Activated CD4-positive, alpha-beta T cell treated with anti-CD3 and anti-CD28 coated beads, Interleukin-2, amount 50 U/mL, for 24 hours (primary cell): ENCODE measurements at places on chromosomes 2 and 18.

GRCh38 chr2:221465776-221466175 lies 106.3 kb downstream of the EPHA4 start:
- DNase-seq = no peak

- DNase-seq = no peak
These were observed 493.8 kb upstream of the NRP2 start for GRCh38 chr2:205188239-205189138.

DNA sequence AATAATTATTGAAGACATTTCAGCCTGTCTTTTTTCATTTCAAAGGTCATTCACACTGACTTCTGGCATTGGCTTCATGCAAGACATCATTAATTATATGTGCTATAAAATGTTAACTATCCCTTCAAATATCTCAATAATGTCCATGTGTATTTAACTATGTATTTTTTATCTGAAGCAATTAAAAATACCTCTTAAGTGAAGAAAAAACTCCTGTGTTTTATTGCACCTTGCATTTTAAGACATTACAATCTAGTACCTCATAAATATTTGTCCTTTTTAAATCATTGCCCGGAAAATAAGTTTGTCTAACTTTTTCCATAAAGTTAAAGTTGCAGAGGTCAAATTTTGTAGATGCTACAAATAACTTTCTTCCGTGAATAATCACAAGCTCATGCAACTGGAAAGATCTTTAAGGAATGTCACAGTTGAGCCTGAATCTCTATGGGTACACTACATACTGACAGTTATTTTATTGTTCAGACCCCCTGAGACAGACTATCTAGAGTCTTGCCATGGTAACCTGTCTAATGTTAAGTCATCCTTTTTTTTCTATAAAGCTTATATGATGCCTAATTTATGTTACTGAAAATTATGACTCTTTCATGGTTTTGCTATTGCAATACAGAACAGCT lies 38.4 kb upstream of the COBLL1 start:
- DNase-seq = no peak

- no peak for DNase-seq
These were observed 61.2 kb upstream of the LRRTM1 start for GRCh38 chr2:80365762-80366161.

DNA sequence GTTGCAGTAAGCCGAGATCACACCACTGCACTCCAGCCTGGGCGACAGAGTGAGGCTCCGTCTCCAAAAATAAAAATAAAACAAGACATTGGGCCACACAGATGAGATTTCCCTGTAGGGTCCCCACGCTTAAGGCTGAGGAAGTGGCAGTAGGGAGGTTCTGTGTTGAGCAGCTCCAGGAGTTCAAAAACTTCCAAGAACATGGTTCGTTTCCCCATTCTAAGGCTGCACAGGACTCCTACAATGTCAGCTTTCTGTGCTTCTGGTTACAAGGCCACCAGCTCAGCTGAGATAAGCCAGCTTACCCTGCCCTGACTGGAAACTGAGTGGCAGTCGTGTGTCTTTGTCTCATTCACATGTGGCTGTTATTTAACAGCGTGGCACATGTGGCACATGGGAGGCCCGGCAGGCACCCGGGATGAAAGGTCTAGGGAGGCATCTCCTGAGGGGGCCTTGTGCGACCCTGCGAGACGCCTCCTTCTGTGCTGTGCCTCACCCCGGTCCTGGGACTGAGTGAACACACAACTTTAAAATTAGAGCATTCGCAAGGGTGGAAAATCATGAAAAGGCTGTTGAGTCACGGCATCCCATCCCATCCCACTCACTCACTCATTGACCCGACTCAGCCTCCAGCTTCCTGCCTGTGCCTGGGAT lies 7.7 kb downstream of the ITGB1BP1 start:
- no peak for DNase-seq

GRCh38 chr2:3913166-3913565 lies 209.8 kb downstream of the DCDC2C start:
- DNase-seq = no peak

- DNase-seq = no peak
These were observed 108.7 kb upstream of the HDAC4 start for GRCh38 chr2:239509373-239510143.

GRCh38 chr2:128269990-128270671 lies 48.5 kb downstream of the HS6ST1 start:
- no peak for DNase-seq

GRCh38 chr2:45315861-45316260 lies 295.2 kb downstream of the SRBD1 start:
- no peak for DNase-seq

DNA sequence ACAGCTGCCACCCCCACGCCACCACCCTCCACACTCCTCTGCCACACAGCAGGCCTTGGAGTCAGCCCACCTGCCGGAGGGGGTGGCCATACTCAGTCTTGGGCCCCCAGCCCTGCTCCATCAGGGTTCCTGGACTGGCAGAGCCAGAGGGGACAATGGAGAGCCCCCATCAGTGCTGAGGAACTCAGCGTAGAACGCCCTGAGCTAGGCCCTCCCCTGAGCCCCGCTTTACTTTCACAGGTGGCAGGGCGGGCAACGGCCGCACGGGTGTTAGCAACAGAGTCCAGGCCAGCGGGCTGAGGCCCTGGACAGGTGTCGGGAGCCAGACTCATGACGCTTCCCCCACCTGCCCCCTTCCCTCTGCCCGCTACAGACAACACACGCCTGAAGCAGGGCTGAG lies 47.1 kb downstream of the FOSL2 start:
- DNase-seq = no peak

- DNase-seq = no peak
These were observed 215.6 kb upstream of the MAP2 start for GRCh38 chr2:209208211-209208610.

DNA sequence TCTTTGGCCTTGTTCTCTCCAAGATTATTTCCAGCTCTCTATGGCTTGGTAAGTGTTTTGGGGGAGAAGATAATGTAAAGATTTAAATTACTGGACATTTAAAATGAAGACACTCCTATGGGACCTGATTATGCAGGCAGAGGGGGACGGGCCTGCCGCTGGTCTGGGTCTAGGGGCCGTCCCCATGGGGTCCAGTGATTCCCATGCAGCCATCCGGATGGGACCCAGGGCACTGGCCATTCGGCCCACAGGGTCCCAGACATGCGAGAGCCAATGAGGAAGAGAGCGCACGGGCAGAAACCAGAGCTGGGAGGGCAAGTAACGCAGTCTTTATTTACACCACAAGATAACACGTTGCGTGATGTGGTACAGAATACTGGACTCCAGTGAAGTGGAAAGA lies 200.0 kb downstream of the TWIST2 start:
- DNase-seq = no peak

- DNase-seq = no peak
These were observed 38.8 kb downstream of the NMS start for GRCh38 chr2:100509066-100509465.

DNA sequence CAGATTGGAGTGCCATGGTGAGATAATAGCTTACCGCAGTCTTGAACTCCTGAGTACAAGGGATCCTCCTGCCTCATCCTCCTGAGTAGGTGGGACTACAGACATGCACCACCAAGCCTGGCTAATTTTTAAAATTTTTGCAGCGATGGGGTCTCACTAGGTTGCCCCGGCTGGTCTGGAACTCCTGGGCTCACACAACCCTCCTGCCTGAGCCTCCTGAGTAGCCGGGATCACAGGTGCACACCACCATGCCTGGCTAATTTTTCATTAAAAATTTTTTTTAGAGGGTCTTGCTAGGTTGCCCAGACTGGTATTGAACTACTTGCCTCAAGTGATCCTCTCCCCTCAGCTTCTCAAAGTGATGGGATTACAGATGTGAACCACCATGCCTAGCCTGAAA lies 27.8 kb downstream of the RAB31 start:
- no peak for DNase-seq

DNA sequence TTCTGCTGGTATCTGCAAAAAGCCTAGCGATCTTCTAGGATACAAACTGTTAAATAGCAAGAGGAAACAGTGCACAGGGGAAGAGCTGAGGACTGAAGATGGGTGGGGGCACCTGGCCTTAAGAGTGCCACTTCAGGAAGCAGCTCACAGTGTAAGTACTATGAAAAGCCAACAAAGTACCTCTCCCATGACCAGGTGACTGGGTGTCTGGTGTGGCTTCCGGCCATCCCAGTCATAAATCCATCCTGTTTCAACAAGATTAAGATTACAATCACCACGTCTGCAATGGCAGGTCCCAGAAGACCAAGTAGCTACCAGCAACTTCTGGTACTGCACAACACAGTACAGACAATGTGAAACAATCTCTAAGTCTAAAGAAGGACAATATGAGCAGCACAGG lies 15.9 kb downstream of the ERFE start:
- DNase-seq = no peak

- no peak for DNase-seq
These were observed 68.8 kb upstream of the SMAD7 start for GRCh38 chr18:49019446-49020045.

- DNase-seq = no peak
These were observed at the start of gene MOGAT1 for GRCh38 chr2:222671259-222672067. TSS of gene MOGAT1 (plus strand) at chr2:222671658. CDS start at chr2:222671786, 128 bp downstream.

GRCh38 chr18:23545247-23545789 lies 41.0 kb downstream of the NPC1 start:
- DNase-seq = no peak

DNA sequence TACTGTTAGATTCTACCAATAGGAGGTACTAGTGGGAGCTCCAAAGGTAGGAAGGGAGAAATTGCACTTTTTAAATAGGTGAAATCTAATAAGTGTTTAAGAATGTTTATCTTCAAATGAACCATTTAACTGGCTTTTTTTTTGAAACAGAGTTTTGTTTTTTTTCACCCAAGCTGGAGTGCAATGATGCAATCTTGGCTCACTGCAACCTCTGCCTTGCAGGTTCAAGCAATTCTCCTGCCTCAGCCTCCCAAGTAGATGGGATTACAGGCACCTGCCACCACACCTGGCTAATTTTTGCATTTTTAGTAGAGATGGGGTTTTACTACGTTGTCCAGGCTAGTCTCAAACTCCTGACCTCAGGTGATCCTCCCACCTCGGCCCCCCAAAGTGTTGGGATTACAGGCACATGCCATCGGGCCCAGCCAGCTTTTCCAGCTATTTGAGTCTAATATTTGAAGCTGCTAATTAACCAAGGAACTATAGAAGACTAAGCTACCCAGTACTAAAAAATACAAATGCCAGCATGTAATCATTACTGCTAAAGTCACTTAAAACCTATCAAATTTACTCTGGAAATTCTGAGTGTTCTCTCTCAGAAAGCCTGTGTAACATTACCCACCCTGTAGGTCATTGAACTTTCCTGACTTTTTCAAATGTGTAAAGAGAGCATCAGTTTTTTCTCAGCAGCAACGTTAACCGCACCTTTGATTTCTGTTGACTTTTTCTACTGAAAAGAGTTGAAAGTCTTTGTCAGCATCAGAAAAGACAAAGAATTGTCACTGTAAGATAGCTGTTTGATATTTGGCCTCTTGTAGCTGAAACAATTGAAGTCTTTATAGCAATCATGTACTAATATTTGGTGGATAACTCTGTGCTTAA lies 24.6 kb upstream of the RNF149 start:
- DNase-seq = no peak

DNA sequence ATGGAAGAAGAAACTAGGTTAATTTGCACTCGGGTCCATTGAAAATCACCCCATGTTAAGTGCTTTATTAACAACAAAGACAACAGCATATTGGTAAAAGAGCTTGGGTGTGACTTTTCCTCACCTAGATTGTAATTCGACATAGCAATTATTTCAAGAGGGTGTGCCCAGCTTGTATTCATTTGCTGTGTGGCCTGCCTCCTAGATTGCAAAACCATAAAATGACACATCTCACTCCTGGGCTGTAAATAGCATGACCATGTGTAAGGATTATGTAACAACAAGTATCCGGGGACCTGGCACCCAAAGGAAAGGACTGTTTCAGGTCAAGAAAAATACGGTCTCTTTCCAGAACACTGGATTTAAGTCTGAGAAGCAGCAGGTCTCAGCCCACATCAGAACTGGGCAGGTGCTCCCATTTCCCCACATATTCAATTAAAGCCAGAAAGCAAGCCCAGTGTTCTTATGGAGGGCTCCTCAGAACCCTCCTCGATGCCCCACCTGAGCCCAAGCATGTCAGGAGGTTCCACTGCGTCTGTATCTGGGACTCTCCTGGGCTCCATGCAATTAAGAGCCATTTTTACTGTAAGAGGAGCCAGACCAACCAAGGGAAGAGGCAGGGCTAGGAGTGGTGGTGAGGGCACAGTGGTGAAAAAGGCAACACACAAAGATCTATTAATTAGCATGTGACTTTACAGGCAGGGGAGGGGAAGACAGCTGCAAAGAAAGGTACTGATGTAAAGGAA lies 39.2 kb downstream of the MREG start:
- DNase-seq = no peak

GRCh38 chr18:41077076-41077475 lies 878.0 kb upstream of the PIK3C3 start:
- DNase-seq = no peak

GRCh38 chr2:217798743-217799562 lies 203.8 kb downstream of the TNS1 start:
- DNase-seq = no peak

GRCh38 chr2:2703172-2703571 lies 372.1 kb upstream of the MYT1L start:
- DNase-seq = no peak

GRCh38 chr2:216426938-216427337 lies 14.7 kb downstream of the SMARCAL1 start:
- no peak for DNase-seq
